ENCODE measurements at places on chromosomes 7 and 10.
A peak's percentile ranks its signal among the peaks of the same experiment; 100 is the strongest.

DNA sequence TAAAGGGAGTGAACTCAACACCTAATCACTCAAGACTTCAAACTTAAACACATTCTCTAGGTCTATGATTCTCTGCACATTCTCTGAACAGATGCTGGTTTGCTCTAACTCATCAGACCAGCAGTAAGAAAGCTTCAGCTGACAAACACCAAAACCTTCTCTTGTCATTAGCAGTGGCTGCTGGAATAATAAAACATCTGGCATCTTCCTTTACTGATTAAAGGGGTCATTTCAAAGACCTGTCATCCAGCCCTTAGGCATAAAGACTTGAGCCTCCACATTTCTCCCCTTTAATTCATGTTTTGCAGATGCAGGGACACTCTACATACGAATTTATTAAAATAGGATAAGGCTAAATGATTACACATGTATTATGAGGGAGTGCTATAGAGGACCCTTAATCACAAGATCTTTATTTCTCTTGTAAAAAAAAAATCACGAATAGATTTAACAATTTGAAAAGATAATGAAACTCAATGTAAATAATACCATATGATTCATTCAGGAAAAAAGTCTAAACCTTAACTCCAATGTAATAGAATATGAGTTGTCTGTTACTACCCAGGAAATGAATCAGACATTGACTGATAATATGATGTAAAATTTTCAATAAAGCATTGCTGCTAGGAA lies 152.4 kb upstream of the GNAI1 start:
- DNase-seq, result no peak

DNA sequence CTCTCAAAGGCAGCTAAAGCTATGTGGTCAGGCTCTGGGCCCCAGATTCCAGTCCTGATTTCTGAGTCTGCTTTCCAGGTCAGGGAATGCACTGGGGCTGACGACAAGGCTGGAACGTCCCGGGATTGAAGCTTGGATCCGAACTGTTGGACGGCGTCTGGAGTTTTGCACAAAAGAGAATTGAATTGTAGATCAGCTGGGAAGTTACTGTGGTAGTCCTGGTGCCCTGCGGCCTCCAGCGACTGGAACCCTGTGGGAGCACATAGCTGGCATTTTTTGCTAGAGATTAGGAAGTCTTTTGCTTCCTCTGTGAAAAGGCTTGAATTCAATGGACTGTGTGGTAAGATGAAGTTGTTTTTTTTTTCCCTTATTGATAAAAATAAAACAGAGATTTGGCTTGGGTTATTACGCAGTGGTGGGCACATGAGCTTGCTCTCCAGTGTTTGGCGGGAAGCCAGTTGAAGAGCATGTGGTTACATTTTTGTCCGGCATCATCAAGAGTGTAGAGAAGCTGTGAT lies at the start of gene HK1:
Gene HK1, plus strand, starts transcription at position 51 of the 518 bp plus-strand sequence.
- DNase-seq, result peak; percentile 70

GRCh38 chr7:41579961-41580935 lies 122.6 kb downstream of the INHBA start:
- DNase-seq, result no peak

GRCh38 chr7:90224195-90224594 lies 12.7 kb downstream of the STEAP2 start:
- DNase-seq, result no peak

- peak; percentile 79 for DNase-seq
Measured at GRCh38 chr10:93554760-93555432, 11.6 kb upstream of the FFAR4 start.

DNA sequence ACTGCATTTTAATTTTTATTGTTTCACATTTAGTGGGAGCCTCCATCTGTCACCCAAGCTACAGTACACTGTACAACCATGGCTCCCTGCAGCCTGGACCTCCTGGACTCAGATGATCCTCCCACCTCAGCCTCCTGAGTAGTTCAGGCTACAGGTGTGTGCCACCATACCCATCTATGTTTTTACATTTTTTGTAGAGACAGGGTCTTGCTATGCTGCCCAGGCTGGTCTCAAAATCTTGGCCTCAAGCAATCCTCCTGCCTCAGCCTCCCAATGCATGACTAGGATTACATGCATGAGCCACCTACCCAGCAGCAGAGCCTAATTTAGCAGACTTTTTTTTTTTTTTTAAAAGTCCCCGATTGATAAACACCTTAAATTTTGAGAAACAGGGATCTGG lies 5.6 kb downstream of the PIP4K2A start:
- no peak for DNase-seq

DNA sequence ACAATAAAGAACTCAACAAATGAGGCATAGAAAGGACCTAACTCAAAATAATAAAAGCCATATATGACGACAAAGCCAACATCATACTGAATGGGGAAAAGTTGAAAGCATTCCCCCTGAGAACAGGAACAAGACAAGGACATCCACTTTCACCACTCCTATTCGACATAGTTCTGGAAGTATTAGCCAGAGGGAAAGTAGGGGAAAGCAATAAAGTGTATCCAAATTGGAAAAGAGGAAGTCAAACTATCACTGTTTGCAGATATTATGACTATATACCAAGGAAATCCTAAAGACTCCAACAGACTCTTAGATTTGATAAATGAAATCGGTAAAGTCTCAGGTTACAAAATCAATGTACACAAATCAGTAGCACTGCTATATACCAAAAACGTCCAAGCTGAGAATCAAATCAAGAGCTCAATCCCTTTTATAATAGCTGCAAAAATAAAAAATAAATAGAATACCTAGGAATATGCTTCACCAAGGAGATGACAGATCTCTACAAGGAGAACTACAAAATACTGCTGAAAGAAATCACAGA lies 4.8 kb downstream of the ANXA7 start:
- no peak for DNase-seq

DNA sequence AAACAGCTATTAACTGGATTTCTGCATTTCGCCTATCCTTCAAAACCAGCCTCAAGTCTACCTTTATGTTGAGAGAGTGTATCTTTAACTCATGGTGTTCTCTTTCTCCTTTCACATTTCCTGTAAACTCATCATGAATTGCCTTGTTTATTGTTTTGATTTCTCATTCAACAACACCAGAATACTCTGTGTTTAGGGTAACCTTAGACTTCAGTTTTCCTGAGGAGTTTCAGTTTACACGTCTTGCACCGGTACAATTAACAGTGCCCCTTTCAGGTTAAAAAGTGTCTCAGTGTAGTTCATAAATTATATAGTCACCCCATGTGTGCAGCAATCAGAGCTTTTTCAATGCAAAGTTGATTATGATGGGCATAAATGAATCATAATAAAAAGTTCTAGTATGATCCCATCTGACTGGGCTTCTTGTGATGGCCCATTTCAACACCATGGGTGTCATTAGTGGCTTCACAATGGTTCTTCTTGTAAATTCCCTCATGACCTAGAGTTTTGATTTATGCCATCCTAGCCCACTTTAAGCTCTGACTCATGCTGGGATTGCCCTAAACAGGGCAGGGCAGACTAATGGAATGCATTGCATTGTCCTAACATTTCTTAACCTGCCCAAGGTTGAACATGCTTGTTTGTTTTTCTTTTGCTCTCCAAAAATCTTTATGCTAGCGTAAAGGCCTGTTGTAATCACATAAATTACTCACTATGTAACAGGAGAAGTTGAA lies 22.0 kb downstream of the ITGB8 start:
- peak; percentile 99 for DNase-seq

DNA sequence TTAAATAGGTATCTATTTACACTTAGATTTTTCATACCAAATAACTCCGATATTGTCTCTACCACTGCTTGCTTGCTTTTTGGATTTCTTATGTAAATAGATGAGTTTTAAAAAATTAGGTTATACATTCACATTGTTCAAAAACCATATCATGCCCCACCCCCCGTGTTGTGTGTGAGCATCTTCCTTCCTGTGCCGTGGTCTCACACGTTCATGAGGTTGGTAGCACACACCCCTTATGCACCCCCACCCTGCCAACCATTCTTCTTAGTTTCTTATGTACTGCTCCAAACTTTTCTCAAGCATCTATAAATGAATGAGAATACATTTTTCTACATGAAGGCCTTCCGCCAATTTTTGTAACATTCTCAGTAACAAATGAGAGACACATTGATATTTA lies 115.6 kb downstream of the FANK1 start:
- DNase-seq, result no peak

DNA sequence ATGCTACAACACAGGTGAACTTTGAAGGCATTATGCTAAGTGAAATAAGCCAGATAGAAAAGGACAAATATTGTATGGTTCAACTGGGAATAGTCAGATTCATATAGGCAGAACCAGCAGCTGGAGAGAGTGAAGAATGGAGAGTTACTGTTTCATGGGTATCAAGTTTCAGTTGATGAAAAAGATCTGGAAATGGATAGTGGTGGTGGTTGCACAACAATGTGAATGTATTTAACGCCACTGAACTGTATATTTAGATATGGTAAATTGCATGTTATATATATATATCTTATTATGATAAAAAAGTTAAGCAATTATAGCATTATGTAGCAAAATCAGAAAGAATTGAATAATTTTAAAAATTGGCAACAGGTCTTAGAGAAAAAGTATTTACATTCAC lies 3.9 kb downstream of the LMBR1 start:
- no peak for DNase-seq

GRCh38 chr10:72229261-72230251 lies 13.5 kb upstream of the ASCC1 start:
- DNase-seq, result no peak

GRCh38 chr7:117010375-117011133 lies 57.3 kb downstream of the ST7 start:
- DNase-seq, result no peak

- DNase-seq, result no peak
Measured at GRCh38 chr7:108008827-108009226, 5.9 kb upstream of the LAMB1 start.

DNA sequence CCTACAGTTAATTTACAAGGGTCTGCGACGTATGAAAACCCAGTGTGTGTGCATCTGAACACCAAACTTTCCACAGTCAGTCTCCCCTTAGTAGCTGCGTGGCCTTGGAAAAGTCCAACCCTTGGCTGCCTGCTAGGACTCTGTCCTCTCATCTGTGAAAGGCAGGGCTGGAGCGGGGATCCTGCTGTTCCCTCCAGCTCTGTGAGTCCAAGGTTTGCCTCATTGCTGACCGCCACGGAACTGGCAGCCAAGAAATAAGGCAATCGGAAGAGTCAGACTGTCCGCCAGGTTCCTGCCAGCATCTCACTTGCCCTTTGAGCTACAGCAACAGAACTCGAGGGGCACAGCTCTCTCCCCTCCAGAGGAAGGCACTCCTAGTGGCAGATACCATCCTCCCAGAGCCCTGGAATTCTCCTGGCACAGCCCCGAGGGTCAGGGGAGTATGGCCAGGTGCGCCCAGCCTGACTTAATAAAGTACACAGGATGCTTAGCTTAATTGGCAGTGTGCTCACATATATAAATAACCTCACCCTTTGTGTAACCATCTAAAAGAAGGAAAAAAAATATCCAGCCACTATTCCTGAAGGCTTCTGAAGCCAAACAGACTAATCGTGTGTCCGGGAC lies 530.1 kb upstream of the FOXK1 start:
- DNase-seq, result no peak

GRCh38 chr10:19815731-19816410 lies 361 bp upstream of the PLXDC2 start:
- no peak for DNase-seq

DNA sequence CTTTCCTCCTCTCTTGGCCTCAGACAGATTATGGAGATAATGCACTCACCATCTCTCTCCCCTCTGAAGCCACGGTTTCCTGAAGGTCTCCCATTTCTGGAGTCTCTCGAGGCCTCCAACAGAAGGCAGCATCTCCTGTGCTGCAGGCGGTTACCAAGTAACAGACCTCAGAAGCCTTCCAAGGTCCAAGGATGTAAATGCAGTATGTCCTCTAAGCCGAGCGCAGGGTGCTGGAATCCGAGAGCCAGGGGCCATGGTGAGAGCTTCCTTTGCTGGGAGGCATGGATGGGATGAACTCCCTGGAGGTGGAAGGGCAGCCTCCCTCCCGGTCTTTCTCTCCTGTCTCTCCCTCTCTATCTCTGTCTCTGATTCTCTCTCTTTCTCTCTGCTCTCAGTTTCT lies 79.8 kb downstream of the ADARB2 start:
- no peak for DNase-seq

- DNase-seq, result no peak
Measured at GRCh38 chr10:47286116-47286505, 13.9 kb upstream of the GDF10 start.

DNA sequence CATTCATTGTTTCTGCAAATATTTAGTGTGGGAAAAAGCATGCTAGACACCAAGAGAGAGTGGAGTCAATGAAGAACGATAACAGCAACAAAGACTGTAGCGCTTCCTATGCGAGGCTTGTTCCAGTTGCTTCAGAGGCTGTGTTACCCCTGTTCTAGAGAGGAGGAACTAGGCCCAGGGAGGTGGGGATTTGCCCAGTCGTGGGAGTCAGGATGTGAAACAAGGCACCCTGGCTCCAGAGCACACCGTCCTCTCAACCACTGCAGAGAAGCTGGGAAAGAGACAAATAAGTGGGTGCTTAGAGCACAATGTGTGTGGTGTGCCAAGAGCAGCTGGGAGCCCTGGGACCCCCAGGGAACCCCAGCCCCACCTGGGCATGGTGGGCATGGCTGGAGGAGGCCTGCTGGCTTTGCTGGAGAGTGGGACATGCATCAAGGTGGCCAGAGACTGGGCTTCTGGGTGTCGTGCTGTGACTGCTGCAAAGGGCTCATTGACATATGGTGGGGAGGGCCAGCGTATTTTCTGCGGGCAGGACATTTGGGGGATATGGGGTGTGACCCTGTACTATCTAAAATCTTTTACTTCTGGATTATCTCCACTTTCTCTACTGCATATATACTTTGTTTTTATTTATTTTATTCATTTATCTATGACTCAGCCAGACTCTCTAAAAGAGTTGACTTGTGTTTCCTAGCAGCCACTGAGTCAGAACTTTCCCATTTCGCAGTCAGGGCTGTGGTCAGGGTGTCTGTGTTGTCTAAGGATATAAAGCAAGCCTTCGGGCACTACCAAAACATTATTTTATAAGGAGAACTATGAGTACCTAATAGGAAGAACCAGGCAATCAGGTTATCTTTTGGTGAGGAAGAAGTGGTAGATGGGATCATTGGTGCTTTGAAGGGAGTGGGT lies 95.4 kb downstream of the TCF7L2 start:
- DNase-seq, result no peak

- DNase-seq, result peak; percentile 70
Measured at GRCh38 chr10:1251769-1252168, 195.6 kb downstream of the WDR37 start.

- peak; percentile 56 for DNase-seq
Measured at GRCh38 chr10:75019370-75019769, 92.1 kb upstream of the SAMD8 start.

Data from SK-MEL-5 (cell line).